ENCODE measurements at places on chromosomes 3 and 15.

DNA sequence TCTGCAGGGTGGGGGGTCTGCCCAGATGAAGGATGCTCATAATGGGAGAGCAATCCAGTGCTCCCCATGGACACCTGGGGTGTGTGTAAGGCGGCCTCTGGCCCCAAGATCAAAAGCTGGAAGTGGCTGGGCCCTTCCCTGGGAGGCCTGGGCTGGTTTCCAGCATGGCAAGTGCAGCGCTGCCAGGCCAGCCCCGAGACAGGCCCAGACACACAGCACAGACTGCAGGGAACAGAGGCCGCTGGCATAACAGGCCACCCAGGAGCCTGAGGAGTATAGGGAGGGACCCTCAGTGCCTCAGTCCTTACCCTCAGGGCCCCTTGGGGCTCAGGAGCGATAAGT, 10.0 kb downstream of the ITPKA start:
- no peak for DNase-seq

GRCh38 chr3:65878831-65879230, 159.9 kb downstream of the MAGI1 start:
- no peak for DNase-seq

DNA sequence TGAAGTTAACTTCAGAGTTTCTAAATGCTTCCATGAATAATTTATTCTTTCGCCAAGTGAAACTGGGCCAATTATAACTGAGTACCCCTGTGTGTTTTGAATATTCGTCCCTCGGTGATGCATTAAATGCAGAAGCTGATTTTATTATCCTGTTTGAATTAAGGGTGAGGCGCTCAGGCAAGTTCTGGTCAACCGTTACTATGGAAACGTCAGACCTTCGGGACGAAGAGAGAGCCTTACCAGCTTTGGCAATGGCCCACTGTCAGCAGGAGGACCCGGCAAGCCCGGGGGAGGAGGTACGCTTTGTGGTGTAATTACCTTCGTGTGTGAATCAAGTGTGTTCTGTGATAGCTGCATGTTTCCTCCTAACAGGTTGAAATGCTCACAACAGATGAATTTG, 239.8 kb downstream of the ITPR1 start:
- no peak for DNase-seq

- DNase-seq, result no peak
Measured at GRCh38 chr15:72680931-72681330, 5.1 kb downstream of the HIGD2B start.

DNA sequence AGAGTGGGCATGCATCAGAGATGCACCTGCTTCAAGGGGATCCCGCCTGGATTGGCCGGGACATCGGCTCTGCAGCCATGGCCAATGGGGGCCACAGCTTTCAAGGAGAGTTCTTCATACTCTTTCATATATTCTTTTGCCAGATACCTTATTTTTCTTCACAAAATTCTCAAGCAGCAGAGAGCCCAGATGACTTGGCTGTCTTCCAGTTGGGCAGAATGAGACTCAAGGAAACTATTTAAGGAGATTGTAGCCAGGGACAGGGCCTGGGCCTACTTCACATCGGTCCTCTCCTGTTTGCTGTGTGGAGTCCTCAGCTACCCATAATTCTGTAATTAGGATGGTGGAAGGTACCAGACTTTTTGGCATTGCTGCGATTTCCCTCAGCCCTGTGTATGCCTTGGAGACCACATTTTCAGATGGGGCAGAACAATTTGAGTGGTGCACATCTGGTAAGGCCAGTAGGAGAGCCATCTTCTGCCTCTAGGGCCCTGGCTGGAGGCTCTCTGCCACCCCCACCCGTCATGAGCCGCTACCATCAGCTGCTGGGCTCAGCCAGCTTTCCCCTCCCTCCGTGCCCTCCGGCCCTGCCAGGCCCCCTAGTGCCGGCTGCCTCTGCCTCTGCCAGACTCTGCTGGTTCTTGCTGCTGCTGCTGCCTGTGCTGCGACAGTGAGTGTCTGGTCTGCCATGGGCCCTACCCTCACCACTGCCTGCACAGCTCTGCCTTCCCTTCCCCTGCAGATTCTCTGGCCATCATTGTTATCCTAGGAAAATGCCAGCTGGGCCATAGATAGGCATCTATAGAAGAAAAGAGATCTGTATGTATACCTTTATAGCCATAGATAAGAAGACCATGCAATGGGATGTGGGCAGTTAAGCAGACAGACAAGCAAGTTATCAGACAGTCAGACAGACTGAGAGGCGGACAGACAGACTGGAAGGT, 6.7 kb downstream of the PLIN1 start:
- DNase-seq, result no peak

- no peak for DNase-seq
Measured at GRCh38 chr3:71629289-71629688, 45.8 kb upstream of the FOXP1 start.

GRCh38 chr15:68559345-68560310, 19.2 kb upstream of the CORO2B start:
- DNase-seq, result peak; percentile 48

- no peak for DNase-seq
Measured at GRCh38 chr3:71763426-71763825, 9.8 kb downstream of the GPR27 start.

DNA sequence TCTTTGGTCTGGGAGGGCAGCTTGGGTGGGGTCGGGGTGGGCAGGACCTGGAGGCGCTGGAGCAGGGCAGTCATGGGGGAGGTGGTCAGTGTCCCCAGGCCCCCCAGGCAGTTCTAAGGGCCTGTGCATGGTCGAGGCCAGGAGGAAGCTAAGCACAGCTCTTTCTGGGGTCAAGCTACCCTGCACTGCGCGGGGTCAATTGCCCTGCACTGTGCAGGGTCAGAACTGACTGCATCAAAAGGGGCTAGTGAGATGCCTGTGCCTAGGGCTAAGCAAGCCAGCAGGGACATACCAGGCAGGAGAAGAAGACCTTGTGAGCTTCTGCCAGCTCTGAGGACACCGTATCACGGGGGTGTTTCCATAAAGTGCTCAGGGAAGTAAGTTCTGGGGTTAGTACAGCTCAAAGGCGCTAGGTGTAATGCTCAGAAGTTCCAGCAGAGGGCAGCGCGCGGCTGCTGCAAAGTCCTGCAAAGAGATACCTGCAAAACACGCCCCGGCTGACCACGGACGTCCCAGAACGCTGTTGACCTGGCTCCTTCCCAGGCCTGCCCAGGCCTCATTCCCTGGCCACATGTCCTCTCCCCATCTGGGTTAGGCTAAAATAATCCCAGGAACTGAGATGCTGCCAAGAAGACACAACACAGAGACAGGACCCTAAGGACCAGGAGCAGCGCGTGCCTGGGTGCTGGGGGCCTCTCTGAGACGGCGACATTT, 18.8 kb upstream of the IQSEC1 start:
- DNase-seq, result peak; percentile 71

GRCh38 chr3:66383023-66383422, 117.8 kb downstream of the LRIG1 start:
- no peak for DNase-seq

- no peak for DNase-seq
Measured at GRCh38 chr3:143831208-143831607, 17.1 kb downstream of the SLC9A9 start.

GRCh38 chr15:59687836-59688235, 1.3 kb downstream of the BNIP2 start:
- DNase-seq, result no peak

- DNase-seq, result no peak
Measured at GRCh38 chr15:87871731-87872320, 384.7 kb downstream of the NTRK3 start.

- no peak for DNase-seq
Measured at GRCh38 chr3:143888846-143889245, 40.6 kb upstream of the SLC9A9 start.

DNA sequence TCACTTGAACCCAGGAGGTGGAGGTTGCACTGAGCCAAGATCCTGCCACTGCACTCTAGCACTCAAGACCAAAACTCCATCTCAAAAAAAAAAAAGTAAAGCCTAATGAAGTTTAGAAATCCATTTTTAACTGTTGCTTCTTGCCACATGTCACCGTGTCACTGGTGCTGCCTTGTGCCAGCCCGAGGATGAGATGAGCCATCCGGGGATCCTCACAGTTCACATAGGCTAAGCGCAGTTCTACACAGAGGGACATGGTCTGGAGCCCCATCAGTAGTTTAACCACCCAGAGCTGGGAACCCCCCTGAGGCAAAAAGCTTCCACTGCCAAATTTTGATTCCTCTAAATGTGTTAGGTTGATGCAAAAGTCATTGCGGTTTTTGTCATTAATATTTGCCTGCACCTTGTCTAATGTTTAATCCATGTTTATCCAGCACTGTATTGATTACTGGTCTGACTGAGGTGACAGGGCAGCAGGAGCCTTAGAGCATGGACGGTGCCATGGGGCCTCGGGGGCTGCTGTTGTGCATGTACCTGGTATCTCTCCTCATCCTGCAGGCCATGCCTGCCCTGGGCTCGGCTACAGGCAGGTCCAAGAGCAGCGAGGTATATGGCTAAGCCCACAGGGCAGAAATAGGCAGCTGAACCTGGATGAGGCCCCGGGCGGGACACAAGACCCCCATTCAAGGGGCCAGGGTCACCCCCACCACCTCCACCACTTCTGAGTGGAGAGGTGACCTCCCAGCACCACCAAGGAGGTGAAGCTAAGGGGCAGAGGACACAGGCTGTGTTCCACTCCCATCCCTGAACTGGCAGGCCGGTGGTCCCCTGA, at the start of gene ITIH1:
Gene ITIH1, plus strand, starts transcription at position 473 of the 832 bp plus-strand sequence. Its CDS starts 17 bp downstream, at position 490.
- no peak for DNase-seq

DNA sequence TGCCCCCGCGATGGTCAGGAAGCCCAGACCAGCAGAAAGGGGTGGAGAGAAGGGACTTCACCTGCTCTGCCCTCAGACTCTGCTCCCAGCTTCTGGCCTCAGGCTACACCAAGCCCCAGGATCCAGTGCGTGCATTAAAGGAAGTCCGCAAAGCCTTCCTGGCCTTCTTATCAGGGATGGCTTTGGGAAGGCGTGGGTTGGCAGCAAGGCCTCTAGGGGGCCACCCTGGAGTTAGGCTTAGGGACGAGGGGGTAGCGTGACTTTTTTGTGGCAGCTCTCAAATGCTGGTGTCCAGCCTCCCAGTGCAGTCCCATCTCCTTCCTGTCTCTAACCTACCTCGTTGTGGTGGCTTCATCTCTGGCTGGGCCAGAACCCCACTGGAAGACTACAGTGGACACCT, 18.9 kb upstream of the RPL29 start:
- no peak for DNase-seq

GRCh38 chr15:29156521-29156920, 113.1 kb downstream of the NSMCE3 start:
- DNase-seq, result no peak

GRCh38 chr3:183930086-183930485, 45.4 kb upstream of the PARL start:
- no peak for DNase-seq

- no peak for DNase-seq
Measured at GRCh38 chr3:193335031-193335430, 43.5 kb downstream of the ATP13A5 start.

GRCh38 chr3:183587336-183587735, 31.8 kb upstream of the KLHL6 start:
- no peak for DNase-seq

DNA sequence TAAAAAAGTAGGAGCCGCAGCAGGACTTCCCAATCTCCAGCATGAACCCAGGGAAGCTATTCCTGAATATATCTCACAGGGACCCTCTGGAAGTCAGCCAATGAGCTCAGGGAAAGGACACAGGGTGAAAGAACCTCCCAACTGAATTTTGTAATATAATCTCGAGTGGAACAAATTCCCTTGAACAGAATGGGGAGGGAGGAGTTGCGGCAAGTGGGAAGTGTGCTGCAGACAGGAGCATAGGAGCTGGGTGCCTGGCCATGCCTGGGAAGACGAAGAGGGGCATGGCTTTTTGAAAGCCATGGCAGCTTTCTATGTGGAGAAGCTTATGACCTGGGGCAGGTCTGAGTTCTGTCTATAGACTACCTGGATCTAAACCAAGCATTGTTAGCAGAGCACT, 98.4 kb downstream of the CBLB start:
- no peak for DNase-seq

- no peak for DNase-seq
Measured at GRCh38 chr3:114418724-114419543, 125.1 kb downstream of the TIGIT start.

DNA sequence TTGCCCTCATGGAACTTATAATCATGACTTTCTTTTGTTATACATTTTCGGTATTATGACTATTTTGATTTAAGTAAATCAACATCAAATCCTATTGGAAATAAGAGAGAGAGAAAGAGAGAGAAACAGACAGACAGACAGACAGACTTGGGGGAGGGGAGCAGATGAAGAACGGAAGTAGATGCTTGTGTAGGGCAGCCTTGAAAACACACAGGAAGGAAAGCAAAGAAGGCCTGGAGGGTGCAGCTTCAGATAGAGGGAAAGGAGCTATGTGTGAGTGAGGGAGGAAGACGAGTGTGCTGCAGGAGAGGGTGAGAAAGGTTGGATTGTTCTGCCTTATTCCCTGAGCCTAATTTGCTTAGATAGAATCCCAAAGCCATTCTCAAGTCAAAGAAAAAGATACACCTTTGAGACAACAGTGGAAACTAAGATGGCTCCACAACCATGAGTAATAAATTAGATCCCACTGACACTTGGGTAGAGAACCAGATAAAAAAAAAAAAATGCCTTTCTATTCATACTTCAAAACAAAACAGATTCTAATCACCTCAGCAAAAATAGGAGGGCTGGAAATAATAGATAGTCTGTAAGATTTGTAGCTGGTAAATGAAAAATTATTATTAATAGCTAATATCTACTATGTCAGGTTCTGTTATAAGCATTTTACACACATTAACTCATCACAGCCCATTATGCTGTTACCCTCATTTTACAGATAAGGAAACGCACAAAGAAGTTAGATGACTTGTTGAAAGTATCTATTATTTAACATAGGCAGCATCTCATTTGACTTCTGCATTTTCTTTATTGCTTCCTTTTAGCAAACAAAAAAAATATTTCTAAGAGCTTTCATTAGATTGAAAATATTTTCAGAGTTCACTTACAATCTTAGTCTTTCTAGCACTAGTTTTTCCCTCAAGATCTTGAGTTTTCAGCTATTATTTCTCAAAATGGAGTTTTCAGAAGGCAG, 214.1 kb downstream of the TNIK start:
- DNase-seq, result no peak

DNA sequence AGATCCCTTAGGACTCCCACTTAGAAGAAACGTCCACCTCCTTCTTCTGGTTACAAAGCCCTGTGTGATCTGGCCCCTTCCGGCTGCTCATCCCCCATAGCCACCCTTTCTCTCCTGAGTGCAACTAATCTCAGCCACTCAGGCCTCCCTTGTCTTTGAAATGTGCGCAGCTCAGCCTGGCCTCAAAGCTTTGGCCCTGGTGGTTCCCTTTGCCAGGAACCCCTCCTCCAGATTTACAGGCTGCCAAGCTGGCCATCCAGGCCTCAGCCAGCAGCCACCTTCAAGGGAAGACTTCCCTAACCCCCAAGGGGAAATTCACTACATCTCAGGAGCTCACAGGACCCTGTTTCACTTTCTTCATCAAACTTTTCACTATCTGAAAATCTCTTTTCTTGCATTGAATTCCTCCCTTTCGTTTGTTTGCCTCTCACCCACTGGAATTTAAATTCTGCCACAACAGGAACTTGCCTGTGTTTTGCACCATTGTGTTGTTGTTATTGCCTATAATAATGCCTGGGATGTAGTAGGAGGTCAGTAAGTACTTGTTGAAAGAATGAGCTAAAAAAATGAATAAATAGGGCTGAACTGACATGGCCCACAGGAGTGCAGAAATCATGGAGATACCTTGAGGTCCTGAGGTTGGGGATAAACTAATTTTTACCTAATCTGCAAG, 109.5 kb upstream of the PFN2 start:
- DNase-seq, result no peak

- peak; percentile 2 for DNase-seq
Measured at GRCh38 chr3:8110966-8111798, 390.4 kb upstream of the LMCD1 start.
